Nucleus accumbens (tissue), 56 donors: ENCODE measurements at places on chromosomes 12 and 14.

DNA sequence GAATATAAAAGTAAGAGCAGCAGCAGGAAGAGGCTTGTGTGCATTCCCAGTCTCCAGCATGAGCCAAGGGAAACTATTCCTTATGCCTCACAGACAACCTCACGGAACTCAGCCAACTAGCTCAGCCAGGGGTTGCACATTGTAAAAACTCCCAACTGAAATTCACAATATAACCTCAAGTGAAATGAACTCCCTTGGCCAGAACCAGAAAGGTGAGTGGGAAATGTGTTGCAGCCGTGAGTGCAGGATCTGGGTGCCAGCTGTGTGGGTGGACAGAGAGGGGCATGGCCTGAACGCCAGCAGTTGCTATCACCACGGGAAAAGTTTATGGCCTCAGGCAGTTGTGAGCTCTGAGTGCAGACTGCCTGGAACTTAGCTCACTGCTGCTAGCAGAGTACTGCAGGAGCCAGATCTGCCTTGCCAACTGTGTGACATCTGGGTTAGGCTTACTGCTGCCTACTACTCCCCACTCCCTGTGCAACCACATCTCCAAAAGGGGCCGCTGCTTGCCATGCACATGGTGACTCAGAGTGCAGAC is 2.3 kb upstream of the CLEC1A start:
- no peak for DNase-seq

DNA sequence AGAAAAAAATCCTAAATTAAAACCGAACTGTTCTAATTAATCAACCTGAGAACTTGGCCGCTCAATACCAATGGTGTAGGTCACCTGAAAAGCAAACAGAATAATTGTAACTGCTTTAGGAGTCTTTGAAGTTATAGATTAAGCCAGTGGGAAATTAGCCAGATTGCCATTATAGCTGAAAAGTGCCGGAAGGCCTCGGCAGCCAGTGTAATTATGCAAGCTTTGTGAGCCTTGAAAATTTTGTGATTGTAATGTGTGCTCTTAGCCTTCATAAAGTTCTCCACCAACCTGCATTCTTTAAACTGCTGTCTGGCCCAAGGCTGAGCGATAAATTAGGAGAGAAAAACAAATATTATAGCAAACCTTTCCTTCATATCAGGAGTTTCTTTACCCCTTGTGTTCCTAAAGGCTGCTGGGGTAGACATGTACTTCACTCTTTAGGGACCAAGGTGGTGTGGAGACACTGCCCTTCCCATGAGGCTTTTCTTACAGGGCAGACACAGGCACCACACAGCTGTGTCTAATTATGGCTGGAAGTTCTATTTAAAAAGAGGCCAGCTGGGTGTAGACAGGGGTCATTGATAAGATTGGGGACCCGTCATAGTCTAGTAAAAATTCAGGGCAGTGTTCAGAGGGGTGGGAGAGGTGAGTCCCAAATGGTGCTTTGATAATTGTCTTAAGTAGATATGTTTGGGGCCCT is 991.2 kb downstream of the FLRT2 start:
- no peak for DNase-seq

DNA sequence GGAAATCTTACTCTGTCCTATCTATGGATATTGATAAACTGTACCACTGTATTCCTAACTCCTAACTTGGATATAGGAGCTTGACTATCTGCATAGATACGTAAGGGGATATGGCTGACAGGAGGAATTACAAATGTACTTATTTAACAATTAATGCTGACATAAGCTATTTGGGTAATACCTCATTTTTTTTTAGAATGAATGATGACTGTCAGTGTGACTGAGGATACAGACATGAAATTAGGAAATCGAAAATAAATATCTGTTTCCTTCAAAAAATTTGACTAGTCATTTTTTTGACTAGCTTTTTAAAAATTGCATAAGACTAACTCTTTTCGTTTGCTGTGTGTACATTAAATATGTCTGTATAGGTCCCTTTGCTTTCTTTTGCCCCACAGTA is 74.9 kb downstream of the PDE3A start:
- no peak for DNase-seq

- peak; percentile 81 for DNase-seq
These were observed 8.7 kb upstream of the TESPA1 start for GRCh38 chr12:54993181-54993835.

DNA sequence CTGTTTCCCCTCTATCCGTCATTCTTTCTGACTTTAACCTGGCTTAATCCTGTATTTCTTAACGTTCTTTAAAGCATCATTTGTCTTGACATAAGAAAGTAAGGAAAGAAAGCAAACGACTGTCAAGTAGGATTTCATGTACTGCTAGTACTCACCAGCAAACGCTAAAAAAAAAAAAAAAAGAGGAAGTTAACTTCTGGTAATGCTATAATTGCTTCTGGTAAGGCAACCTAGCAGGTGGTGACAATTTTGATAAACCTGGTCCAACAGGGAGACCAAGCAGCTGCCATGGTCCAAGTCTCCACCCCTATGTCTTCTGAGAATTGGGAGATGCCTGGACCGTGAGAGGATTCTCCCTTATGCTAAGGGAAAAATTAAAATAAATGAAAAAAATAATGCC is 306.6 kb downstream of the DAD1 start:
- no peak for DNase-seq

DNA sequence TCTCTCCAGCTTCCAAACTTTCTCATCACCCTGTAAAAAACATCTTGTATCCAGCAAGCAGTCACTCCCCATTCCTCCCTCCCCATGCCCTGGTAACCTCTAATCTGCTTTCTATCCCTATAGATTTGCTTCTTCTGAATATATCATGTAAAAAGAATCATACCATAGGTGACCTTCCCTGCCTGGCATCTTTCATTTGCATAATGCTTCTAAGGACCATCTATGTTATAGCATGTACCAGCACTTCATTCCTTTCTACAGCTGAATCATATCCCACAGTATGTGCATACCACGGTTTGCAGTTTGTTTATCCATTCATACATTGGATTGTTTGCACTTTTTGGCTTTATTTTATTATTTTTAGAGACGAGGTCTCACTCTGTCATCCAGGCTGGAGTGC is 22.9 kb upstream of the VPS37B start:
- DNase-seq: no peak

GRCh38 chr12:12788131-12788530 is 2.7 kb downstream of the APOLD1 start:
- DNase-seq: no peak

DNA sequence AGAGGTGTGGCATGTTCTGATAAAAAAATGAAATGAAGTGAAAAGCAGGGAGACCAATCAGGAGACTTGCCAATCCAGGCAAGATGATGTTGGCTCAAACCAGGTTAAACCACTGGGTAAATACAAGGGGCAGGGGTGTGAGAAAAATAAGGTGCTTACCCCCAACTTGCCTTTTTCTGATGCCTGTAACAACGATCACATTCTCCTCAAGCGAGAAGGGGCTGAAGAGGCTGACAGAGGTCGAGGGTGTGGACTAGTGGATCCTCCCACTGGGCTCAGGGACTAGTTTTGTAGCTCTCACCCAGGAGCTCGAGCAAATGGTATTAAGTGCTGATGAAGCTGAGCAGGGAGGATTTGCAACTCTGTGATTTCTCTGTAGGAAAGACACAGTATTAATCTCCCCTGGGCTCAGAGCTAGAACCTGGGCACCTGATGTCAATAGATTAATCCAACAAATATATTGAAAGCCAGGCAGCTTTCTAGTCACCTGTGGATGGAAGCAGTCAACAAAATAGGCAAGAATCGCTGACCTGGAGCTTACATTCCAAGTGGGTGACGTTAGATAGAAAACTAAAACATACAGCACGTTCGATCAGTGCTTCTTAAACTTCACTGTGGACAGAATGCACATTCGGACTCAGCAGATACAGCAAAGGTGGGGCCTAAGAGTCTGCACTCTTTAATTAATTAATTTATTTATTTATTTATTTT is 15.2 kb upstream of the EAPP start:
- DNase-seq: no peak

DNA sequence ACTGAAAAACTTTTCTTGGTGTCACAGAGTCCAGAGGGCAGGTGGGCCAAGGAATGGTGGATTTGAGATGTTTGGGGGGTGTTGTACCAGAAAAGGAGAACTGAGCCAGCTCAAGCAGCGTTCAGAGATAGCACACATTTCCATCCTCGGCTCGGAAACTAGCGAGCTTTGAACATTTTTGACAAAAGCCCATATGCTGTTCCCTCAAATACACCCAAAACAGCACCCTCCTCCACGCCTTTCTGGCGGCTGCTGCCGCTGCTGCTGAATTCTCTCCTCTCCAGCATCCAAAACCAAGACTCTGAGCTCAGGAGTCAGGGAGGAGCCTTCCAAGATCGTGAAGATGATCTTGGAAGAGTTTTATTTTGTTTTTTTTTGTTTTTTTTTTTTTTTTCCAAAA is 961 bp downstream of the SRRM4 start:
- DNase-seq: no peak

DNA sequence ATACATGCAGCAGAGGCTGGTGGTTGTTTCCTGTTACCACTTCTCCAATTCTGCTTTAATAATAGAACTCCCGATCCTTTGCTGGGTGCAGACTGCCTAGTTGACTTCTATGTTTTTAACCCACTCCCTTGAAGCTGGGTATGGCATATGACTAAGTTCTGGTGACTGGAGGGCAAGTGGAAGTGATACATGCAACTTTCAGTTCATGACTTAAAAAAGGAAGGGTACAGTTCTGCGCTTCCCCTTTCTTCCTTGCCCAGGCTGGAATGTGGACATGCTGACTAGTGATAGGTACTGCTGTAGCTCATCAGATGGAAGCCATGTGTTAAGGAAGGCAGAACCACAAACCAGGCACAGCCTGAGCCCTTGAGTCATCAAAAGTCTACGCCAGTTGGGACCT is 2.4 kb upstream of the A2M start:
- DNase-seq: peak; percentile 37

DNA sequence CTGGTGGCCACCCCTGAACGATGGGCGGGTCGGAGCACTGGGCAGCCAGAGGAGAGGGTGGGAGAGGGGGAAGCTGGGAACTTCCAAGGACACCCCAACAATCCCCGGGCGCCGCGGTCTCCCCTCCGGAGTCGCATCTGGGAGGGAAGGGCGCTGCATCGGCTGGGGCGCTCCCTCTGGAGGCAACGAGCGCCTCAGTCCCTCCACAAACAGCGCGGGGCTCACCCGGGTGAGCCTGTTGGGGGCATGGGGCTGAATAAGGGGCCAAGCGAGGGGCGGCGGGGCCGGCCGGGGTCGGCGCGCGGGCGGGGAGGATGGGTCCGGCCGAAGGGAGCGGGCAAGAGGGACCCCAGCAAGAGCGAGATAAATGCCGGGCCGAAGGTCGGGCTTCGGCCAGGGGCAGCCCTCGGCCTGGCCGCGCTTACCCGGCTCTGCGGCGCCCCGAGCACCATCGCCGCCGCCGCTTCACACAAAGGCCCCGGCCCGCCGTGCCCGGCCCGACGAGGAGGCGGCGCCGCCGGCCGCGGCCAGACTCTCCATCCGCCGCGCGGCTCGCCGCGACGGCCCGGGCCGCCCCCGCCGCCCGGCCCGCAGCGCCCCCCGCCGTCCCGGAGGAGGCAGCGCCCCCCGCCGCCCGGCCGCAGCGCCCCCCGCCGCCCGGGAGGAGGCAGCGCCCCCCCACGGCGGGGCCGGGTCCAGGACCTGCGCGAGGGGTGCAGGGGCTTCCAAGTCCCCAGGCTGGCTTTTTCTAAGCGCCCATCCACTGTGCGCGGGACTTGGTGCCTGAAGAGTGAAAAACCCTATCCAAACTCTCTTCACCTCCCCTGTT is at the start of gene ZBTB39:
Gene ZBTB39, minus strand, starts transcription at position 567 of the 829 bp plus-strand sequence. CDS start 1,629 bp downstream, outside the sequence.
- no peak for DNase-seq

GRCh38 chr14:101788016-101788635 is 26.6 kb downstream of the PPP2R5C start:
- no peak for DNase-seq

GRCh38 chr12:26130728-26131127 is 5.9 kb upstream of the BHLHE41 start:
- no peak for DNase-seq

- DNase-seq: no peak
These were observed 184.4 kb upstream of the HIF1A start for GRCh38 chr14:61510736-61511557.

- no peak for DNase-seq
These were observed 5.9 kb upstream of the RTL1 start for GRCh38 chr14:100909439-100909838.

DNA sequence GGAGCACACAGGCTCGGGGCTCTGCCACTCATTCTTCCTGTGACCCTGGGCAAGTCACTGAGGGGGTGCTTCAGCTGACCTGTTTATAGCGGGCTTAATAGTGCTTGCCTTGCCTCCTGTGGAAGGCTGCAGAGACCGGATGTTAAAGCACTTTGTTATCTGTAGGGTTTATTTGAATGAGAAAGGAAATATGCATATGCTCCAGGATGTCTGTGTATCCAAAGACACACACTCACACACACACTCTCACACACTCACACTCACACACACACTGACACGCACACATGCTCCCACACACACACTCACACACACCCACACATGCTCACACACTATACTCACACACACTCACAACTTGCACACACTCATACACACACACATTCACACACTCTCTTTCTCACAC is 56.1 kb upstream of the DDX11 start:
- DNase-seq: no peak
